ENCODE measurements at places on chromosomes 6 and 20. TPM values are rescaled to one million over a fixed set of nuclear protein-coding genes. Genes with fewer than 3 reads are reported as not detected.

The KIF6 gene
- not detected for total RNA-seq

The WFDC5 gene
- total RNA-seq = not detected

The NR2E1 gene
- total RNA-seq = not detected

The IL20RA gene
- not detected for total RNA-seq

The PNPLA1 gene
- total RNA-seq = not detected

The GABRR2 gene
- 2.5 TPM for total RNA-seq

The HEBP2 gene
- 81.2 TPM for total RNA-seq

The SRMS gene
- not detected for total RNA-seq

The NHSL1 gene
- total RNA-seq = 66.9 TPM

The GLP1R gene
- not detected for total RNA-seq

The CCN2 gene
- 2,886 TPM for total RNA-seq

The MYLK4 gene
- 0.32 TPM for total RNA-seq

The NFATC2 gene
- total RNA-seq = 12.9 TPM

The SPAG4 gene
- total RNA-seq = 3.7 TPM

DNA sequence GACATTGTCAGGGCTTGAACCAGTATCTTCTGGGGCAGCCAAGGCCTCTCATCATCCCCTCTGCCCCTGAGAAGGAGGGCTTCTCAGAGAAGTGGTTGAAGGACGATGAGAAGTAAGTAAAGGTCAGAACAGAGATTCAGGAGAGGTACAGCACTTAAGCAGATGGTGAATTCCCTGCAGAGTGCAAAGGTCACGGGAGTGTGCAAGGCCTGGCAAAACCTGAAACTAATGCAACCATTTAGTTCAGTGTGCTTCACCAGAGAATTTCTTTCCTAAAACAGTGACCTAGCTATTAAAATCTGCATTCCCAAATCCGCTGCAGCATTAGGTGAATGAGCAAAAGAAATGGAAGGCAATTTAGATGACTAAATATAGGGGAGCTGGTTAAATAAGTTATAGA lies 58.4 kb downstream of the TRERF1 start:
- DNase-seq = no peak

GRCh38 chr6:130962966-130963365 lies 100.1 kb downstream of the EPB41L2 start:
- DNase-seq = no peak

DNA sequence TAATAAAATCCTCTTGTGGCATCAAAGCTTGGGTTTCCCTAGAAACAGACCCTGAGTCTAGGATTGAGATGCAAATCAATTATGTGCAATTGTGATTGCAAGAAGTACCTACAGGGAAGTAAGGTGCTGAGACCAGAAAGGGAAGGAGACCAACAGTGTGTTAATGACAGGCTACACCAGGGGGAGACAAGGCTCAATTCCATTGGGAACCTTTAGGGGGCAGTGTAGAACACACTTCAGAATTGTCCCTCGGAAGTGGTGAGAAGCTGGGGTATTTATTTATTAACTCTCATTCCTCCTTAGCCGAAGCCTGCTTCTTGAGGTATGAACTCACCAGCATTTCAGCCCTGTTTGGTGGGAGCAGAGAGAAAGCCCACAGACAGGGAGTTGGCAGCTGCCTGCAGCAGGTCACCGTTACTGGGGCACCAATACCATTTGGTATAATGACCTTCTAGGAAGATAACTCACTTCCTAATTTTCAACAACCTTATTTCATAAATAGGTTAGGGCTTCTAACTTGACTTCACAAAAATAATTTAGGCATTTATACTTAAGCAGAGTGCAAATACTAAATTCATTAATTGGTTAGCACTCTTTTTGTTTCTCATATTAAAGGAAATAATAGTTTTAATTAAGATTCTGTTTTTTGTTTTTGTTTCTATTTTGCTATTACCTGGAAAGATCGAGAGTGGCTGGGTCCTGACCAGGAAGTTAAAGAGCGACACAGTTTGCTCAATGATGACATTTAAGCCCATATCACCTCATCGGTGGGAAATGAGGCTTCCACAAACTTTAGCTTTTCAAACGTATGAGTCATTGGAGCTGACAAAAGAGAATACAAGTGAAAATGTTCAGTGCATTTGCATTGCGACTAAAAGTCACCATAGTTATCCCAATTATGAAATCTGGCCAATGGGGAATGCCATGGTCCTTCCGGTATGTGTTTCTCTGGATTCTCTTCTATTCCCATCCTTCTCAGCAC lies 94.8 kb downstream of the BTBD3 start:
- peak; percentile 70 for DNase-seq

DNA sequence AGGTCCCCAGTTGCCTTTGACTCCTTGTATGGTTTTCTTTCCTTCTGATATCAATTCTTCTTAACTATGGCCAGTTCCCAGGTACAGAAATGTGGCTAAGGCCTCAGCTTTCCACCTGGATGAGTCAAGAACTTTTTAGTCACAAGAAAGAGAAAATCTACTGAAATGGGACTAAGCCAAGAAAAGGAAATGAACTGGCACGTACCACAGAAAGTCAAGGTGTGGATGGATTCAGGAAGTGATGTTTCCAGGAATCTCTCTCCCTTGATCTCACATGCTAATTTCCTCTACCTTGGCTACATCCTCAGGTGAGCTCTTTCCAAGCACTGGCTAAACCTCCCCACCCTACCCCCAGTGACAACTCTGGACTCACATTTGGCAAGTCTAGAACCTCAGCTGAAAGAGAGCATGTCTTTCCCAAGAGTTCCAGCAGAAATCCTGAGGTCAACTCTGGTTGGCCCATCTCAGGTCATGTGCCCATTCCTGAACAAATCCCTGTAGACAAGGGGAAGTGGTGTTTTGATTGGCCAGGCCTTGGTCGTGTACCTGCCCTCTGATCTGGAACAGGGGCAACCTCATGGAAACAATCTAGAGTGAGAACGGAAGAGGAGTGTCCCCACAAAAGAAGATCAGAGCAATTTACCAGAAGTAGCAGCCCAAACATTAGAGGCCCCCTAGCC lies 205.3 kb downstream of the NFATC2 start:
- DNase-seq = no peak

GRCh38 chr6:135397172-135397952 lies 100.2 kb downstream of the AHI1 start:
- no peak for DNase-seq

- DNase-seq = peak; percentile 39
Measured at GRCh38 chr20:32457479-32457986, 99.4 kb downstream of the ASXL1 start.

GRCh38 chr20:31943052-31943471 lies 8.8 kb downstream of the PDRG1 start:
- no peak for DNase-seq

- DNase-seq = no peak
Measured at GRCh38 chr20:4320291-4320690, 304.9 kb upstream of the RNF24 start.

- DNase-seq = no peak
Measured at GRCh38 chr6:123263981-123264380, 267.9 kb downstream of the CLVS2 start.

- DNase-seq = no peak
Measured at GRCh38 chr6:167711768-167712730, 114.7 kb upstream of the AFDN start.

GRCh38 chr6:56417823-56418222 lies 170.4 kb upstream of the COL21A1 start:
- DNase-seq = no peak

GRCh38 chr20:38222231-38222922 lies 38.2 kb downstream of the KIAA1755 start:
- peak; percentile 65 for DNase-seq

GRCh38 chr6:148780918-148781436 lies 34.1 kb downstream of the UST start:
- no peak for DNase-seq
